ENCODE measurements at places on chromosomes 4 and X. TPM values are rescaled to one million over a fixed set of nuclear protein-coding genes. Genes with fewer than 3 reads are reported as not detected.
A peak's percentile ranks its signal among the peaks of the same experiment; 100 is the strongest.

- DNase-seq, result no peak
Measured at GRCh38 chrX:101803451-101803850, 128.4 kb downstream of the ZMAT1 start.

DNA sequence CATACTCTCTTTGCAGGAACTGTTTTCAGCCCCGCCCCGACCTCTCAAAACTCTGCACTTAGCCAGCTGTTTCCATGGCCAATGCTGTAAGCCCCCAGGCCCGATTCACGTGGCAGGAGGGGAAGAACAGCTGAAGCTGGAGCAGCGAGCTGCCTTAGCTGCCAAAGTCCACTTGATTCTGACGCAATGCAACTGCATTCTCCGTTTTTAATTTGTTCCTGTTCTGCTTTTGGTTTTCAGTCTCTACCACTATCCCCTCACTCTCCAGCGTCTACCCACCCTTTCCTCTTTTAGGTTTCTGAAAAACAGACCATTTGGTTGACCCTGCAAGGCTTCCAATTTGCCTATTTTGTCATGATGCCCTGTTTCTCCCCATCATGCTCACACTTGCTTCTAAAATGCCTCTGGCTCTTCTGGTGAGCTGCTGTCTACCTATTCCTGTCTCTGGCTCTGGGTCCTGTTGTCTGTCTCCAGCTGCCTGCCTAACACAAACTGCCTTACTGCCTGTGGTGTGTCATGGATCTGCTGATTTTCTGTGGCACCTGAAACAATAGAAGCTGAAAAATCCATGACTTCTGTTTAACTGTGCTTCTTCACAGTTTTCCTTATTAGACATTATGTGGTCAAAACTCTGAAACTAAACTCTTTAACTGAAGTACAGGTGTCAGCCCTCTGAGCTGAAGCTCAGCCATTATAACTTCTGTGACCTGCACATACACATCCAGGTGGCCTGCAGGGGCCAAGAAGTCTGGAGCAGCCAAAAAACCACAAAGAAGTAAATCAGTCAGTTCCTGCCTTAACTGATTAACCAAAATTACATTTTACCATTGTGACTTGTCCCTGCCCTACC lies 160.5 kb upstream of the AGTR2 start:
- DNase-seq, result peak; percentile 11

- no peak for DNase-seq
Measured at GRCh38 chrX:9302381-9302780, 162.5 kb upstream of the TBL1X start.

Gene ARHGAP6
- 12.0 TPM for total RNA-seq

Gene FAM9C
- total RNA-seq, result not detected
